ENCODE measurements at places on chromosomes 1 and 21. TPM values are rescaled to one million over a fixed set of nuclear protein-coding genes. Genes with fewer than 3 reads are reported as not detected.
A peak's percentile ranks its signal among the peaks of the same experiment; 100 is the strongest.

Gene SPTA1
- total RNA-seq: not detected

GRCh38 chr1:98557895-98558294 lies 103.6 kb upstream of the SNX7 start:
- H3K27ac ChIP-seq: no peak overlapping the region
- no peak overlapping the region for H3K4me3 ChIP-seq
- H3K4me1 ChIP-seq: no peaks in the 10 kb centered on the region
- no peaks in the 10 kb centered on the region for H3K27me3 ChIP-seq
- H3K36me3 ChIP-seq: no peaks in the 10 kb centered on the region
- no peak for DNase-seq

DNA sequence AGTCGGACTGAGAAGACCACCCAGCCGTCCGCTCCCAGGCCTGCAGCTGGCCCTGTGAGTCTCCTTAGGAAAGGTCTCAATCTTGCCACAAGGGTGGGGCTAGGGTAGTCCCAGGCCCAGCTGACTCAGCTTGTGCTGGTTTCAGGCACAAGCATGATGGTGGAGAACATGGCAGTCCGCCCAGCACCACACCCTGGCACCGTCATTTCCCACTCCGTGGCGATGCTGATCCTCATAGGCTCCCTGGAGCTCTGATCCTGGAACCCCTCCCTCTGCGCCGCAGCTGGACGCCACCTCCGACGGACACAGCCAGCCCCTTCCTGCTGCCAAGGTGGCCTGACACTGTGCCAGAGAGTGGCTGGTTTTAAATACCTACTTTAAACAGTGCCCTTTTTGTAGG lies 10.7 kb downstream of the TMEM81 start:
- DNase-seq: no peak
- no peaks in the 10 kb centered on the region for H3K27me3 ChIP-seq
- H3K4me3 ChIP-seq: no peak overlapping the region
- H3K4me1 ChIP-seq: peaks cover 5% of the 10 kb centered on the region

- no peak for DNase-seq
- H3K4me1 ChIP-seq: peaks cover 6% of the 10 kb centered on the region
- peak within 1 kb of the TSS; percentile 86 for H3K4me3 ChIP-seq
- H3K36me3 ChIP-seq: no peaks in the 10 kb centered on the region
These were observed at the start of gene ARID4B for GRCh38 chr1:235327559-235328270. Gene ARID4B (minus strand): TSS chr1:235328179. CDS start chr1:235326919, 1,260 bp downstream.

Gene UBXN10
- 24.0 TPM for total RNA-seq

- no peak overlapping the region for H3K4me3 ChIP-seq
- H3K4me1 ChIP-seq: no peaks in the 10 kb centered on the region
- DNase-seq: no peak
These were observed 1.4 kb downstream of the MAP1LC3C start for GRCh38 chr1:241997401-241997998.

DNA sequence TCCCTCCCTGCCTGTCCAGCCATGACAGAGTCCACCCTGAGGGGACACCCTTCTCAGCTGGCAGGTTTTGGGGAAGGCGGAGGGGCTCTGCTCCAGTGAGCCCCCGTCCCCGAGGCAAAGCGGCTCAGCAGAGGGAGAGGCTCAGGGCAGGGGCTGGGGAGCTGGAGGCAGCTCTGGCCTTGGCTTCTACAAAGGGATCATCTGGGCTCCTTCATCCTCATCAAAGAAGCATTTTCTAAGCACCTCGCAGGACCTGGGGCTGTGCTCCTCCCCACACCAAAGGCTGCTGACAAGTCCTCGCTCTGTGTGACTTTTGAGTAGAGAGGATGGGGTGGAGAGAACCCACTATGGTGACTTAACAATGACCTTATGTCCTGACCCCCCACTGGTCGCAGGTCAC lies 21.0 kb upstream of the CLSTN1 start:
- H3K36me3 ChIP-seq: no peaks in the 10 kb centered on the region
- no peak for DNase-seq
- H3K27me3 ChIP-seq: no peaks in the 10 kb centered on the region
- peaks cover 6% of the 10 kb centered on the region for H3K4me1 ChIP-seq

DNA sequence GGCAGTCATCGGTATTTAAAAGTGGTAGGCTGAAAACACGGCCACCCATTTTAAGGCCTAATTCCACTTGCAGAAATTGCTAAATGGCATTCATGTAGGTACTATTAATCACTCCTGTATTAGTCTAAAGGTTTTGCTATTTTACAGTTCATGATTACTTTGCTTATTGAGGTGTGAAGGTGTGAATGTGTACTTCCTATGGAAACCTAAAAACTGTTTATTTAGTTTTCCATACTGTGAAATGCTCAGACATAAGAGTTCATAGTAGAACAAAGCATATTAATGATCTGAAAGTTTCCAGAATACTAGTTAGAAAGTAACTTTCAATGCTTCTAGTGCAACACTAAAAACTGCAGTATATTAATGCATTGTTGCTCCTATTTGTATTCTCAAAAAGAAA lies 69.8 kb downstream of the ITGB3BP start:
- H3K27me3 ChIP-seq: no peaks in the 10 kb centered on the region
- no peak overlapping the region for H3K27ac ChIP-seq
- H3K4me3 ChIP-seq: no peak overlapping the region

- peaks cover 46% of the 10 kb centered on the region for H3K4me1 ChIP-seq
- peaks cover 30% of the 10 kb centered on the region for H3K36me3 ChIP-seq
- DNase-seq: no peak
- H3K27me3 ChIP-seq: no peaks in the 10 kb centered on the region
- no peak overlapping the region for H3K4me3 ChIP-seq
These were observed 7.6 kb downstream of the SOD1 start for GRCh38 chr21:31667132-31667531.

- no peak for DNase-seq
- H3K27me3 ChIP-seq: no peaks in the 10 kb centered on the region
- H3K36me3 ChIP-seq: no peaks in the 10 kb centered on the region
- H3K4me1 ChIP-seq: no peaks in the 10 kb centered on the region
- H3K27ac ChIP-seq: no peak overlapping the region
These were observed 15.9 kb upstream of the IFNAR1 start for GRCh38 chr21:33308586-33309490.

- H3K4me1 ChIP-seq: peaks cover 5% of the 10 kb centered on the region
- no peaks in the 10 kb centered on the region for H3K36me3 ChIP-seq
- H3K4me3 ChIP-seq: no peak overlapping the region
- H3K27ac ChIP-seq: no peak overlapping the region
- no peaks in the 10 kb centered on the region for H3K27me3 ChIP-seq
- DNase-seq: no peak
These were observed 23.9 kb downstream of the MIGA1 start for GRCh38 chr1:77803371-77803770.

DNA sequence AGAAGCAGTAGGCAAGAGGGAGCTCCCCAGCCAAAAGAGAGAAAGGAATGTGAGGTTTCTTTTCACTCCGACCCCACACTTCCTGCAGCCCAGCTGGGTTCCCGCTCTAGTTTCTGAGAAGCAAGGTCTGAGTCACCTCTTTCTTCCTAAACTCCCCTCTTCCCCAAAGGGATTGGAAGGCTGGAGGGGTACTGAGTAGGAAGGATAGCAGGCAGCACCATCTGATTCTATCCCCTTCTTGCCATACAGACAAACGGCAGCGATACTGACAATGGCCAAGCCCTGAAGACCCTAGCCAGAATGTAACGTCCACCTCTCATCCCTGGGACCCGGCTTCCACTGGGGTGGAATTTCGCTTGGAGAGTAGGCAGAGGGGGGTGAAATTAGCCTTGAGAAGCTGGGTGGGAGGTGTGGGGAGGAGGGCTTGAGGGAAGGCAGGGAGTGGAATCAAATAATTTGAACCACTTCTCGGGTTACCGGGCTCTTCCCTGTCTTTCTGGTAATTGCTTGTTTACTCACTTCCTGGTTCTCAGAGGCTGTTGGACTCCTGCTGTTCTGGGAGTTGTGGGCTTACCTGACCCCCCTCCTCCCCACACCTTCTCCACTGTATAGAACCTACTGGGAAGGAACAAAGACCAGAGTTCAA lies 13.2 kb downstream of the IER5 start:
- no peaks in the 10 kb centered on the region for H3K36me3 ChIP-seq
- peaks cover 42% of the 10 kb centered on the region for H3K4me1 ChIP-seq
- H3K4me3 ChIP-seq: no peak overlapping the region
- no peak overlapping the region for H3K27ac ChIP-seq

Gene CD5L
- total RNA-seq: not detected

GRCh38 chr1:240084749-240085148 lies 6.9 kb upstream of the FMN2 start:
- H3K4me3 ChIP-seq: no peak overlapping the region
- no peak for DNase-seq
- no peaks in the 10 kb centered on the region for H3K27me3 ChIP-seq
- H3K4me1 ChIP-seq: no peaks in the 10 kb centered on the region
- no peaks in the 10 kb centered on the region for H3K36me3 ChIP-seq
- H3K27ac ChIP-seq: no peak overlapping the region

Gene STYXL2
- total RNA-seq: 0.16 TPM

DNA sequence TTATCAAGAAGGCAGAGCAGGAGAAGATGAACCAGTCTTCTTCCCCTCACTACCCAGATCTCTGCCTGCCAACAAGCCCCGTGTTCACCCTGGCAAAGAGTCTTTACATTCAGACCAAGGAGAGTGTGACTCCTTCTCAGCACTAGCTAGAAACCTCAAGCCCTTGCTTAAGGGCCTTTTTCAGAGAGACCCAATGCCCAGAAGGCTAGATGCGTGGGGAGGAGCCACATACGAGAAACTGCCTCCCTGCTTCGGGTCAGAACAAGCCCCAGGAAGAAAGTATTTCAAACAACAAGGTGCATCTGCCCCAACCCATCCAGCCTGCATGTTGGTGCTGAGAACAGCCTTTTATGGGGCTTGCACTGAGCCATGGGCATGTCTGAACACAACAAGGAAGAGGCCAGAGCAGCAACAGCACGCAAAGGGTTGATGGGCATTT lies 152.7 kb upstream of the CAMK1G start:
- no peak overlapping the region for H3K27ac ChIP-seq
- no peaks in the 10 kb centered on the region for H3K4me1 ChIP-seq
- no peaks in the 10 kb centered on the region for H3K27me3 ChIP-seq

Gene KIAA0319L
- total RNA-seq: 39.0 TPM

- DNase-seq: no peak
- no peaks in the 10 kb centered on the region for H3K27me3 ChIP-seq
- H3K4me3 ChIP-seq: peak overlapping the region; percentile 62
- no peaks in the 10 kb centered on the region for H3K4me1 ChIP-seq
These were observed 56.4 kb downstream of the CHIA start for GRCh38 chr1:111347026-111347425.

- no peaks in the 10 kb centered on the region for H3K27me3 ChIP-seq
- H3K27ac ChIP-seq: no peak overlapping the region
- no peaks in the 10 kb centered on the region for H3K4me1 ChIP-seq
- H3K36me3 ChIP-seq: no peaks in the 10 kb centered on the region
- no peak overlapping the region for H3K4me3 ChIP-seq
These were observed 78.0 kb downstream of the CDC14A start for GRCh38 chr1:100430325-100430756.

Gene MOV10
- 43.8 TPM for total RNA-seq

Gene HDGF
- 108 TPM for total RNA-seq

Gene VCAM1
- 11.0 TPM for total RNA-seq

DNA sequence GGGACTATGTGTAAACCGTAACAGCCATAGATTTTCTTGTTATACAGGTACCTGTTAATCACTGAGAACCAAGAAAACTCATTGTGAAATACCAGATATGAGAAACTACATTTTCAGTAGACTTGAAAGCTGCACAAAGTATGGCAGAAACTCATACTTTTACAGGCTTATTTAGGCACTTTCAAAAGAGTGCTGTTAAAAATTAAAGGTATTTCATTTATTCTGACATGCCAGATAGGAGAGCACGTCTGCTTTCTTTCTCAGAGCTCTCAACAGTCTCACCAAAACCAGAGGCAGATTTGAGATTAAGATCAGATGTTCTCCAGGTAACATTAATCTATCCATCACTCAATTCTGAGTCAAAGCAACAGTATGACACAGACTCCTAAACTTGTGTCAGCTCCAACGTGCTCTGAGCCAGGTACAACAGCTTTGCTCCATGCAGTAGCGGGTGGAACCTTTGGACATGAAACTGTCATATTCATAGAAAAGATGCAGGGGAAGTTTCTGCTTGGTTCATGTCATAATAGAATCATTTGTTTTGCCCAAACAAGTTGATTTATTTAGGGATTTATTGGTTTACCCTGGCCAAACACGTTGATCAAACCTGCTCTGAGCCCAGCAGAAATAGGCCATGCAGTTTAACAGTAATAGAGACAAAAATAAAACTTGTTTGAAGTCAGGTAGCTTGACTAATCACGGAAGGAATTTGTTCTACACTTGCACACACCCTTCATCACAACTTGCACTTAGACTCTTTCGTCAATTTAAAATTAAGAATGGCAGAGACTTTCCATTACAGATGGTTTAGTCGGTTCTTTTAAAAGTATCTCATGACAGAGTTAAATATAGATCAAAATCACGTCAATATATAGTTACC lies 20.8 kb upstream of the TSNAX start:
- no peak for DNase-seq
- H3K4me1 ChIP-seq: no peaks in the 10 kb centered on the region
- no peak overlapping the region for H3K4me3 ChIP-seq
- no peaks in the 10 kb centered on the region for H3K36me3 ChIP-seq
- no peak overlapping the region for H3K27ac ChIP-seq

GRCh38 chr1:160491017-160491416 lies 32.0 kb downstream of the SLAMF6 start:
- H3K27ac ChIP-seq: no peak overlapping the region
- H3K27me3 ChIP-seq: no peaks in the 10 kb centered on the region
- H3K4me3 ChIP-seq: no peak overlapping the region
- no peaks in the 10 kb centered on the region for H3K36me3 ChIP-seq
- H3K4me1 ChIP-seq: no peaks in the 10 kb centered on the region

Data from sigmoid colon (tissue), 7 donors.